Inflammatory macrophage treated with lipopolysaccharide for 4 hours (primary cell): ENCODE measurements at places on chromosomes 16 and 17.

- DNase-seq, result no peak
These were observed 3.9 kb downstream of the TSPOAP1 start for GRCh38 chr17:58324409-58325288.

GRCh38 chr16:55471448-55472097 lies 7.4 kb upstream of the MMP2 start:
- DNase-seq, result peak; percentile 63

DNA sequence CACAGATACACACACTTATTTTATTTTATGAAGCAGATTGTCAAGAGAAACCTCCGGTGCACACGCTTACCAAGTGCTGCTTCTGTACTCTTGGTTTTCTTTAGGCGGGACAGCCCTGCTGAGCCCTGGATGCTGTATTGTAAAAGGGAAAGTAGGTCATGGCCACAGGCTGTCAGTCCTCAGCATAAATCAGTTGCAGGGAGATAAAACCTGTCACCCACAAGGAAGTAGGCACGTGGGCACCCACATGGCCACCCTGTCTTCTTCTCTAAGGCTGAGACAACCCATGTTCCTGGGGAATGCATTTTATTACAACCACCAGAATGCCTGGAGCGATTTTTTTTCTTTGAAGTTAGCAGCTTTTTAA lies 59.3 kb downstream of the ASIC2 start:
- no peak for DNase-seq

DNA sequence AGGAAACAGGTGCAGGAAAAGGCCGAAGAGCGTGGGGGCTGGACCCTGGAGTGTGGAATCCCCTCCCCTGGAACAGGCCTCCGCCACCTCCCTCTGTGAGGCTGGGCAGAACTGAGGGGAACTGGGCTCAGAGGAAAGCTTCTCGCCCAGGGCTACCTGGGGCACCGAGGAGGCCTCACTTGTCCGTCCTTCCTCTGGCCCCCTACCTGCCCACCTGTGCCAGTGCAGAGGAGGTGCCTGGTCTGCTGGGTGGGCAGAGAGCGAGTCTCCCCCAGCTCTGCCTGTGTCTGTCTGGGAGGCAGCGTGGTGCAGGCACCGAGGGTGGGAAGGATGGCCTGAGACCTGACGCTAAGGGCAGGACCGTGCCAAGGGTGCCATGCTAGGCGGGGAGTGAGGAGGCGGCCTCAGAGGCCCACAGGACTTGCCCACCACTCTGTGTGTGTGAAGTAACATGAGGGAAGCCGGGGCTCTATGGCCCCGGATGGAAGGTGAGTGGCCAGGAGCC lies 42.2 kb downstream of the ZFPM1 start:
- no peak for DNase-seq

DNA sequence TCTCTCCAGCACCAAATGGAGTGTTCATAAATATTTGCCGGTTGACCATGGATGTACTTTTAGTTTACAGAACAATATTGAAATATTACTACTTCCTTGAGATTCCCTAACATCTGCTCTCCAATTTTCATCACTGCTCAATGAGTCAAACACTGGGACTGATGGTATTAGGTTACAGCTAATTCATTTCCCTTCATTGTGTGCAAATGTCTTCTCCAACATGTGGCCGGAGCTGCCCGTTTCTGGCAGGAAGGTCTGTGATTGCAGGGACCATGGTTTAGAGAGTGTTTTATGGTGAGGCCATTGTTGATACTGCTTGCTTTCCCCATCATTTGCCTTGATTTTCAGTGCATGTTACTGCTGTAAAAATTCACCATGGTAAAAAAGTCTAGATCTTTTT lies 209.3 kb downstream of the HS3ST3B1 start:
- no peak for DNase-seq

- no peak for DNase-seq
These were observed 59.3 kb upstream of the CDH11 start for GRCh38 chr16:65181071-65181561.

- DNase-seq, result no peak
These were observed 454.1 kb downstream of the HS3ST3B1 start for GRCh38 chr17:14755002-14755401.

DNA sequence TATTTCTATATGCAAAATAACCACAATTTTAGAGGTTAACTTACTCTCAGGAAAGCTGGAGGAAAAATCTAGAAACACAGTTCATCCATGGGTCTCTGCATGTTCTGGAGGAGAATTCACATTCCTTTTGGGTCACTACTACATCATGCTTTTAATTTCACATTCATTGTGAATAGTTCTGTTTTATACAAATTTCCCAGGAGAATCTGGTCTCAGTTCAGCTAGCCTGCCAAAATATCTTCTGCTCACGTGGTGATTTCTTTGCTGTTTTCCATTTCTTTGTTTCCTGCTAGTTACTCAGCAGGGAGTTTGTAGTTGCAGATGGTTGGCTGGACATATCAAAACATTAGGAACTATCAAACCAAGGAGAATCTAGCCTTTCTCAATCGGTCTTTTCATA lies at the start of gene ABCA9:
TSS of gene ABCA9 (minus strand) at position 106 of the 400 bp plus-strand sequence. CDS start 9,801 bp downstream, outside the sequence.
- peak; percentile 54 for DNase-seq

- peak; percentile 42 for DNase-seq
These were observed 4.6 kb upstream of the CLDN9 start for GRCh38 chr16:3007957-3008689.

- no peak for DNase-seq
These were observed 45.1 kb downstream of the RBFOX3 start for GRCh38 chr17:79565606-79566250.

- DNase-seq, result peak; percentile 49
These were observed 6.6 kb downstream of the ST3GAL2 start for GRCh38 chr16:70432356-70432722.

DNA sequence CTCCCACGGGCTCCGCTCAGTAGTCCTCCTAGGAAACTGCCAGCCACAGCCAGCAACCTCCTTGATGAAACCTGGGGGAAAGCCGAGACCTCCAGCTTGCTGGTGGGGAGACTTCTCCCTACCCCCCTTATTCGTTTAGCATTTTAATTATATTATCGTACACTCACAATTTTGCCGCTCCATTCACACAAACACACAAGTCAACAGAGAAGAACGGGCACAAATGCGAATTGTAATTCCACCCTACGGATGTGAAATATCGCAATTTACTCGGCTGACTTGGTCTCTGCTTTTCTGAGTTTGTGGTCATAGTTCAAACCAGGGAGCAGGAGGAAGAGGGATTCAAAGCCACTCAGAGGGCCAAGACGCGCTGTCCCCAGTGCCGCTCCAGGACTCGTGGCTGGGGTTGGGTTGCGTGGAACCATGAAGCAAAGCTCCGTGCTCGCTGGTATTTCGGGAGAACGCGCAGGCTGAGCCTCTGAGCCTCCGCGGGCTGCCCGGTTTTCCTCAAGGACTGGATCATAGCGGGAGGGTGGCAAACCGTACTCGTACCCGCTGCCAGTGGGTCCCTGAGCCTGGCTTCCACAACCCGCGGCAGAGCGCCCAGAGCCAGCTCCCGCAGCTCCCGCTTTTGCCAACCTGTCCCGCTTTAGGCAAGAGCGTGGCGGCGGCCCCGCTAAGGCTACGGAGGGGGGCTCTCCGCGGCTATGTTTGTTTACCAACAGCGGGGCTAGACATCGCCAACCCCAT lies 2.0 kb downstream of the LHX1 start:
- DNase-seq, result no peak

DNA sequence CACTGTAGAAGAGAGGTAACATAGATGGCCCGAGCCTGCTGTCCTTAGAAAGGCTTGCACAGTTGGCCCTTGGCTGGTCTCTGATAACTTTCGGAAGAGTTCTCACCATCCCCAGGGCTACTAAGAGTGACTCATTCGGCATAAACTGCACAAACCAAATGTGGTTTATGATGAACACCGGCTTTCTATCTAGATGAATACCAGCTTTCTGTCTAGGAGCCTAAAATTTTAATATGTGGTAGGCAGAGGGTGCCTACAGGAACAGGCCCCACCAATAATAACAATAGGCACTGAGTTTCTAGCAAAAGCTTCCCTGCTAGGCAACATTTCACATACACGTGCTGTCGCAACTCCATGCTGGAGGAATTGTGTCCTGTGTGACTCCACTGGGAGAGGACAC lies 15.4 kb downstream of the CNOT1 start:
- DNase-seq, result no peak

DNA sequence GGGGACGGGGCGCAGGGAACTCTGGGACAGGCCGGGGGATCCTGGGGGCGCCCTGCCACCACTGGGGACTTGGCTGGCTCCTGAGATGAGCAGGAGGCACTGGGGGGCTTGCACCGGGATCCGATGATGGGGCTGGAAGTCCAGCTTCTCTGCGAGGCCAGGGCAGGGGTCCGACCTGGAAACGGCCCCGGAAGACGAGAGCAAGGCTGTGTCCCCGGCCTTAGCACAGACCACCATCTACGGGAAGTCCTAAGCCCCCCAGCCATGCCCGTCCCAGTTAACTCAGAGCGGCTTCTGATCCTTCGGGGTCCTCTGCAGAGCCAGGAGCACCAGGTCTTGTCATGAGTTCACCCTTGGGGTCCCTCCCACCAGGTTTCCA lies 573 bp downstream of the CDT1 start:
- DNase-seq, result no peak

- DNase-seq, result no peak
These were observed 68.8 kb downstream of the CMIP start for GRCh38 chr16:81513204-81514040.

DNA sequence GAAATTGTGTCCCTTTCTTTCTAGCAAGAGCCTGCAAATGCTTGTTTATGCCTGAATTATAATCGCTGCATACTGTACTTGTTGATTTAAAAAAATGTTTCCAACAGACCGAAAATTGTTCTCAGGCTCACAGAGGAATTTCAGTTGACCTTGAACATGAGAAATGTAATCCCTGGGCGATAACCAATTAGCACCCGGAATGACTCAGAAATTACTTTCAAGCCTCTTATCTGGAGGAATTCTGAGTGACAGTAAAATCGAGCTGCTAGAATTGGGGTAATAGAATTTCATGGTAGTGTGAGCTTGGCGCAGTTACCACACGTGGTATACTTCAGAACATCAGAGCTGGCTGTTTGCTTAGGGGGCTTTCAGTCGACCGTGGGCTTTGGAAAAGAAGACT lies 139.1 kb upstream of the CACNG3 start:
- no peak for DNase-seq

DNA sequence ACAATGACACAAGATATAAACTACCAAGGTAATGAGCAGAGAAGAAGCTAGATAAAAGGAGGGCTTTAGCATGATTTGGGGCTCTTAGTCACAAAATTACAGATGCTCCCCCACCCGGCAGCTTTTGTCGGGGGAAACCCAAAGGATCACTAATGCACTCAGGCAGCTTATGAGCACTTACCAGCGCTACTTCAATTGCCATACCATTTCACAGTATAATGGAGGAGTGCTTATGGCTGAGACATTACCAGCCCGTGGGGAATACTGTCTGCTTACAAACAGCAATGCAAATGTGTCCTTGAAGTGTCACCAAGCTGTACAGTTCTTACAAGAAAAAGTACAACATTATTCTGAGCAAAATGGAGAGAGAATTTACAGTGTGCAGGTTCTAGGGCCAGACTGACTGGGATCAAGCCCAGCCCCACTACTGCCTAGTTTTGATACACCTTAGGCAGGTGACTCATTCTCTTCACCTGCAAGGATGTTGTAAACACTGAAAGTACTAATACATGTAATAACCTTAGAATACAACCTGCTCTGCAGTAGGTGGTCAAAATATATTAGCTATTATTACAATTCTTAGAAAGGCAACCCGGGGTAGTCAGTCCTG lies 16.3 kb downstream of the ANKFY1 start:
- no peak for DNase-seq

DNA sequence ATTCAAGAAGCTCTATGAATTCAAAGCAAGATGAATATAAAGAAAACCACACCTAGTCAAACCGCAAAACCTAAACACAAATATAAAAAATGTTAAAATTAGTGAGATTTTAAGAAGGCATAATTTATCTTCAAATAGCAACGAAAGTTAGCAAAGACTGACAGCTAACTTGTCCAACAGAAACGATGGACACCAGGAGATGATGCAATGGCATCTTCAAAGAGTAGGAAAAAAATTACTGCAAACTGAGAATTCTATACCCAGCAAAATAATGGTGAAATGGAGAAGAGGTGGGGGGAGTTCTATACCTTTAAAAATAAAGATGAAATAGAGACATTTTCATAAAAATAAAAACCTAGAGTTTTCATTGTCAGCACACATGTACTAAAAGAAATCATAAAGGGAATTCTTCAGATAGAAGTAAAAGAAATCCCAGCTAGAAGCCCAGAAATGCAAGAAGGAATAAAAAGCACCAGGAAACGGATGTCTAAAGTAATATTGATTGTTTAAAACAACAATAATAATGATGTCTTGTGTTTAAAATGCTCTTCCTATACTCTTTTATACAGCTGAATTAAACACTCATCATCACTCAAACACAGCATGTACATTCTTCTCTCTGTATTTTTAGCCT lies 24.6 kb upstream of the TANC2 start:
- DNase-seq, result no peak

- DNase-seq, result no peak
These were observed 9.3 kb downstream of the SLC46A1 start for GRCh38 chr17:28396635-28397239.

GRCh38 chr16:78988361-78988969 lies 612.1 kb downstream of the MAF start:
- DNase-seq, result peak; percentile 20

DNA sequence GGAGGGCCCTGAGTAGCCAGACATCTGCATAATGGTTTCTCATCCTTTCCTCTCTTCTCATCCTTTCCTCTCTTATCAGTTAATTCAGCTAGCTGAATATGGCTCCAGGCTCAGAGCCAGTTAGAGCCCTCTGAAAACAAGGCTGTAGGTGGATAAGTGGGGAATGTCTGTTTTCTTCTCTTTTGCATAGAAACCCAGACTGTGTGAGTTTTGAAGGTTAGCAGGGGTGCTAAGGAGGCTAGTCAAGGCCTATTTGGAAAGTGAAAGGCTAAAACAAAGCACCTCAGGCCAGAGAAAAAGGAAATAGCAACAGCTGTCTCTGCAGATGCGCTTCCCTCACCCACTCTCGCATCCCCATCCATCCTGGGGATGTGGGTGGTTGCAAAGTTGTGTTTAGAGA lies 420.9 kb downstream of the SHISA9 start:
- no peak for DNase-seq

DNA sequence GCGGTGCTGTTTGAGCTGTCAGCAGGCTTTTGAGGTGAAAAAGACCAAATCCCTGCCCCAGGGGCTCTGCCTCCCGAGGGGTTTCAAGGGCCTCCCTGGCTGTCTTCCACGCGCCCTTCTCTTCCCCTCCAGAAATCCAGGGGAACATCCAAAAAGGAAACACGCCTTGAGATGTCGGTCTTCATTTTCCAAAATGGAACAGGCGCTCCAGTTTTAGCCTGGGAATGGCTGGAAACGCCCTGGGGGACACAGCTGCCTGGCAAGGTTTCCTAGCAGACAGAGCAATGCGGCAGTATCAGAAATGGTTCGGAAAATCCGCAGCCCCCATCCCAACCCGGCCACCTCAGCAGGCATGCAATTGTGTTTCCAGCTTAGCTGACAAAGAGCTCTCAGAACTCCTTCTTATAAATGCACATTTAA lies 16.6 kb upstream of the LITAF start:
- DNase-seq, result no peak

GRCh38 chr16:842711-843560 lies 42.4 kb upstream of the GNG13 start:
- DNase-seq, result no peak
